ENCODE measurements at places on chromosomes 2 and 18.

DNA sequence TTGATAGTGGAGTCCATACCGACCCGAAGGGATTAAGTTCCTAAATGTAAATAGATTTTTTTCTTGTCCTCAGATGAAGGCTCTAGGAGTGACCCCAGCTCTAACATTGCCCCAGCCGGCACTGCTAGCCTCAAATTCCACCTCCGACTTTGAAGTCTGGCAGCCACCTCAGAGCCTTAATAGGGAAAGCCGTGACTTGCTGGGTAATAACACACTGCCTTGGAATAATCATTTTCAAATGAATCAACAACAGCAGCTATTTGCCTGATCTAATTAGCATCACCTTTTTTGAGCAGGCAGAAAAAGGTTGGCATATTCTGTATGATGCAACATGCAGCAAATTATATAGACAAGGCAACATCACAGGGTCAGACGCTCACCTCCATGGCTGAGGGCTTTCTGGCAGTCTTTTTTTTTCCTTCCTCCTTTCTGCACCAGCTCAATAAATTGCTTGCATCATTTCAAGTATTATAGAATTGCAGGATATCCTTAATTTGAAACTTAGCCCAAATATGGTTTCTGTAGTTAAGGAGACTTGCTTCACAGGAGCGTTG lies 276.5 kb upstream of the ATP5MC3 start:
- no peak for DNase-seq

DNA sequence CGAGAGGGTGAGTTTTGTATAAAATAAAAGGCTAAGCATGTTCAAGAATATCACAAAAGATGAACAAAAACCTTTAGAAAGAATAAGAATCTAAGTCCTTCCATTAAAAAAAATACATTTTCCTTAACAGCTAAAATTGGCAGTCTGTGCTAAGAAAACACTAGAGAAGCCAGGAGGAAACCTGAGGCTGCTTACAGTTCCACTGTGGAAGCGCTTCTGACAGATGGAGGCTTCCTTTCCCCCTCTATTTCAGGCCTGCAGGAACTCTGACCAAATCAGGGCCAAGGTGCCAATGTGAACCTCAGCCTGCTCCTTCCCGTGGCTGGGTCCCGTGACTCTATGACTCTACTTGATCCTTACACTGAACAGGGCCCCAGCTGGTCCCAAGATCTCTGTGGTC lies 108.1 kb upstream of the ARHGAP28 start:
- DNase-seq: no peak

DNA sequence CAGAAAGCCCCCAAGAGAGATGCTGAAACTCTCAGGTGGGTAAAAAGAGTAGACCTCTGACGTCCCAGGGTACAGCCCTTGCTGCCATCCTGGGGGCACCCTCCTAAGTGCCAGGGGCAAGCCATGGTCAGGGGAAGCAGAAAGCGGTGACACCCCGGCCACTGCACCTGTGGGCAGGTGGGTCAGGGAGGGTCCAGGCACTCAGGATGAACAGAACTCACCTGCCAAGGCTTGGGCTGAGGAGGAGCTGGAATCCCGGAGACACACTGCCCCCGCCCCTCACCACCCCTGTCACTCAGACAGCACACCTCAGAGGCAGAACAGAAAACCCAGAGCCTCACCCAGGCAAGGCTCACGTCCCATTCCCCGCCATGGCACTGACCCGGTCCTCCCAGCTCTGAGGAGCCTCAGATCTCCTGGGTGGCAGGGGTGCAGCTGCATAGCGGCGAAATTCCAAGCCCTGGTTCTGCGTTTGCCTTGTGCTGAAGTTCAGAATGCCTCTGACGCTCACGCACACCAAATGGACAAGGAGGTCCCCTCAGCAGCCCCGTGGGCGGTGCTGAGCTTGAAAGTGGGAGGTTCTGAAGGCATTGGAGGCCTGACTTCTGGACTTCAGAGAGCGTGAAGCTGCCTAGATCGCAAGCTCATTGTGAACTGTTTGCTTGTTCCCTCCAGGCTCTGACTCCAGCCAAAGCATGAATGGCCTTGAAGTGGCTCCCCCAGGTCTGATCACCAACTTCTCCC lies 4.3 kb downstream of the GPR17 start:
- DNase-seq: no peak

- no peak for DNase-seq
Observed at GRCh38 chr18:1751249-1751648, 820.1 kb downstream of the METTL4 start.

- no peak for DNase-seq
Observed at GRCh38 chr18:46237891-46238290, 133.7 kb downstream of the HAUS1 start.

DNA sequence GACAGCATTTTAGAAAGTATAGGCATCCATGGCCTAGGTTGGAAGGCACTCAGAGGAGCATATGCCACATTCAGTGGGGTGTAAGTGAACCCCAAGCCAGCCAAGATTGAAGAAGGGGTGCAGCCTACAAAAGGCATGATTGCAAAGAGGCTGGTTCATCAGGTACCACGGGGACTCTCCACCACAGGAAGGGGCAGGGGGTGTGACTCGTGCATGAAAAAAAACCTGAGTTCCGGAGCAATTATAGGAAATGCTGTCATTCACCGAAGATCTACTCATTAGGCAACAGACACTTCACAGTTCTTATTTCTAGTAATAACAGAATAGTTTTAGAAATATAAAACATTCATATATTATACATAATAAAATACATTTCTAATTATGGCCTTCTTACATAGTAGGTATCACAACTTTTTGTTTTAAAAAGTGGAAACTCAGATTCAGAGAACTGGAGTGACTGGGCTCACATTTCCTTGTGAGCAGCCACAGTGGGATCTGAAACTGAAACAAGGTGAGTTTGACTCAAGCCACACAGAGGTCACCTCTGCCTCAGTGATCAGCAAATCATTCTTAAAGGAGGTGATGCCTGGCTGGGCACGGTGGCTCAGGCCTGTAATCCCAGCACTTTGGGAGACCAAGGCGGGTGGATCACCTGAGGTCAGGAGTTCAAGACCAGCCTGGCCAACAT lies 188.4 kb upstream of the GYPC start:
- no peak for DNase-seq

- DNase-seq: peak; percentile 26
Observed at GRCh38 chr18:13218368-13218991, at the start of gene LDLRAD4. LDLRAD4 (plus strand) TSS chr18:13218760.

GRCh38 chr2:171512683-171513195 lies 9.5 kb upstream of the CYBRD1 start:
- no peak for DNase-seq

- no peak for DNase-seq
Observed at GRCh38 chr2:239832490-239833268, 192.5 kb downstream of the NDUFA10 start.

- no peak for DNase-seq
Observed at GRCh38 chr18:33630476-33630875, 52.5 kb downstream of the ASXL3 start.

DNA sequence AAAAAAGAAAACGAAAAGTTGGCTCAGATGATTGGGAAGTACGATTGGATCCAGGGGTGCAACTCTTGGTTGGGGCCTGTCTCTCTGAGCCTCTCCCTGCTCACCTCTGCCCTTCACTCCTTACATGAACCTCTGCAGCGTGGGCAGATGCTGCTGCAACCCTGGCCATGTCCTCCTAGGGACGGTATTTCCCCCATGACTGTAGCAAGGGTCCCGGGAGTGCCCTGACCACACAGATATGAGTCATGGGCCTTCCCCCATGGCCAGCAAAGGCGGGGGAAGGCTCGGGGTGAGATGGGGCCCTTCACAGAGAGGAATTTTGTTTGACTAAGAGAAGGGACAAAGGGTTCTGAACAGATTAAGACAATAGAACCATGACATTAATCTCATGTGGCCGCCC lies 129.0 kb downstream of the NCK2 start:
- DNase-seq: peak; percentile 64

GRCh38 chr2:101710471-101711318 lies 13.2 kb downstream of the MAP4K4 start:
- DNase-seq: no peak

- DNase-seq: no peak
Observed at GRCh38 chr18:56748698-56749268, 97.6 kb downstream of the WDR7 start.

- DNase-seq: no peak
Observed at GRCh38 chr2:155481141-155481540, 782.6 kb downstream of the KCNJ3 start.

DNA sequence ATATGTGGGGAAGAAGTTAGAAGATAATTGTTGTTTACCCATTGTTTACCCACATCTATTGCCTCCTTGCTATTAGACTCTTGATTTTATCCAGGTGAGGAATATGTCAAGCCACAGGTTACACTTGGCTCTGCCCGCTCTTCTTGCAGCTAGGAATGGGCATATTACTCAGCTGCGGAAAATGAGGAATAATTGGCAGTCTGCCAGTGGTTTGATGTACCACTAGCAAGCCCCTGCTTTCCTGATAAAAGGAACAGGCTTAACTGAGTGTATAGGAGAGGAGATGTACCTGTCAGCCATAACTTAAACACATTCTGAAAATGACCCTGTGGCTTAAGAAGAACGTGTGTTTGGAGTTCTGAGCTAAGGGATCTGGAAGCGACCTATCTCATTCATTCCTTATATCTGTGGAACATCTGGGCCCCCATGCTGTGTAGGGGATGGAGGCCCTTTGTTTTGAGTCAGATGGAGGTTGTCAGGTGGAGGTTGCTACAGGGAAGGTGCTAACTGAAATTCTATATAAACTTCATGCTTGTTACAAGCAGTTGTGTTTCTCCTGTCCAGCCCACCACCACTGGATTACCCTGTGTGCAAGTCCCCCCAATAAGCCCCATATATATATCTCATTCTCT lies 4.6 kb upstream of the FMNL2 start:
- no peak for DNase-seq

DNA sequence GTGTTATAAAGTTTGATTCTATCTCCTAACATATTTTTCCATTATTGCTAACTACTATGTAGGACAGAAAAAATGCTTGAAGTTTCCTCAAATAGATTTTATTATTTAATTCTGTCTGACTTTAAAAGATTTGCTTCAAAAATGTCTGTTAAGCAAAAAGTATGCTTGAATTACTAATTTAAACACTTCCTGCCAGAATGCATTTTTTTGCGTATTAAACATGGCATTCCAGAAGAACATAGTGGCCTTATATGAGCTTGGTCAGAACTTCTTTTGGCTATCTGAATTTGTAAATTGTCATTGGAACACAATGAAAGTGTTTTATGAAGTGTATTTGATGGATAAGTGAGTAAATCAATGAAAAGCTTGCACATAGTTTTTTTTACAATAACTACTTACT lies 37.8 kb downstream of the MBD5 start:
- DNase-seq: no peak

DNA sequence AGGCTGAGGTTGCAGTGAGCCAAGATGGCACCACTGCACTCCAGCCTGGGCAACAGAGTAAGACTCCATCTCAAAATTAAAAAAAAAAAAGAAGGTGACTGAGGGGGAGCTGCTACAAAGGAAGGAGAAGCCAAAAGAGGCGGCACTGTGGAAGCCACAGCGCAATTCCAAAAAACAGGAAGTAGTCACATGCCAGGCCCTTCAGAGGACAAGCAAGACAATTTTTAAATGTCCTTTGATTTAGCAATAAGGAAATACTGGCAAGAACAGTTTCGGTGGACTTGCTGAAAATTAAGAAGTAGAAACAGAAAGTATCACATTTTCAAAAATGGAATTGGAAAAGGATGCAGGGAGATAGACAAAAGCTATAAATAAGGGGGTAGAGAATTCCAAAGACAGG lies 122.8 kb downstream of the OSBPL1A start:
- DNase-seq: no peak

- no peak for DNase-seq
Observed at GRCh38 chr2:104818264-104818663, 35.7 kb upstream of the POU3F3 start.

- no peak for DNase-seq
Observed at GRCh38 chr2:66322506-66323260, 112.2 kb upstream of the MEIS1 start.

GRCh38 chr2:138671566-138671965 lies 108.6 kb downstream of the NXPH2 start:
- DNase-seq: no peak

DNA sequence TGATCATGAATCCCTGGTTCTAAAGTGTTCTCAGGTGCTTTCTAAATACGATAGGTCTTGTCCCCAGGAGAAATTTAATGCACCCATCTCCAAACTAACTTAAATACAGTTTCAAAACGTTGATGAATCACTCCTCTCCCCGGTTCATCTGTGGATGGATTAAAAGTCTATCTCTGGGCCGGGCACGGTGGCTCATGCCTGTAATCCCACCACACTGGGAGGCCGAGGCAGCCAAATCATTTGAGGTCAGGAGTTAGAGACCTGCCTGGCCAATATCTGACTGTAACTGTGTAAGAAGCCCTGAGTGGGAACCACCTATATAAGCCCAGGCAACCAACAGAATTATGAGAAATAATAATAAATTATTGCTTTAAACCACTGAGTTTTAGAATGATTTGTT lies 78.7 kb downstream of the LONRF2 start:
- DNase-seq: no peak

DNA sequence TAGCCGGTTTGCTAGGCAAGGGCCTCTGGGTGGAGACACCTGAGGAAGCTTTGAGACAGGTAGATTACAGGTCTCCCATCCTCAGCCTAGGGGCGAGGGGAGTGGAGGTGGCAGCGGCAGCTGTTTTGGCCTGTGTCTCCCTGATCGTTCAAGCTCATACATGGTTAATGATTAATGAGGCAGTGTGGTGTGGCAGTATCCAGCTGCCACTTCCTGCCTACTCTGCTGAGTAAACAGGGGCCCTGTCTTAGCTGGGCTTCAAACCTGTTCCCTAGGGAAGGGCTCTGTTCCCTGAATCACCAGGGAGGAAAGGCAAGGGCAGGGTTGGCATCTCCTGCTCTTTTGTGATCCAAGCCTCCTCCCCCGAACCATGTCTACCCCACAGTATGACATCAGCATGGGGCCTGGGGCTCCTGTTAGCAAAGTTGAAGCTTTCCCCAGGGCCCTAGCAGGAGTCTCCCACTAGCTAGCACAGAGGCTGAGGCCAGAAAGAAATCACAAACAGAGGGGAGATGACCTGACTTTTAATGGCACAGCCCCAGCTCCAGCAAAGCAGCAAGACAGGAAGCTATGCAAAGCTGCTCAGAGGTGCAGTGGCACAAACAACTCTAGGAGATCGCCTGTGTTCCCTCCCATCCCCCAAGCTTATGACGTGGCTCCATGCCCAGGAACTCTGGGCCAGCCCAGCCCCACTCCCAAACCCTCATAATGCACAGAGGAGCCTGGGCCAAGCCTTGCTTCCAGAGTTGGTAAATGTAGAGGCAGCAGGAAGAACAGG lies 3.7 kb upstream of the TUBA4B start:
- no peak for DNase-seq

- DNase-seq: no peak
Observed at GRCh38 chr2:236608188-236608525, 38.5 kb downstream of the ACKR3 start.

DNA sequence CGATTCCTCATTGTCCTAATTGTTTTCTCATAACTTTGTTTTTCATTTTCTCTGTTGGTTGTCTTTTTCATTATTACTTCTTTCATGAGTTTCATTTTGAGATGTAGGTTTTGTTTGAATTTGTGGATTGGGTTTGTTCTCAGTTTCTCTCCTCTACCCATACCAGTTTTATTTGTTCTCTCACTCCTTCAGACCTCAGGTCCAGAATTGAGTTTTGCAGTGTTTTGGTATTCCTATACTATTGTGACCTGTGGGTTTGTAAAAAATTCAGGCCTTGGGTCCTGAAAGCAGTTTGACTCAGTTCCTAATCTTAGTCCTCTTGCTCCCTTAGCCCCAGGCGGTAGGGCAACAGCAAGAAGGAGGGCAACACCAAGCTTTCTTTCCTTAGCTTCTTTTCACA lies 28.3 kb upstream of the UBE2E3 start:
- no peak for DNase-seq

- no peak for DNase-seq
Observed at GRCh38 chr18:50099725-50100407, 95.1 kb downstream of the MYO5B start.

All from stimulated activated CD4-positive, alpha-beta T cell treated with anti-CD3 and anti-CD28 coated beads, Interleukin-1b, Interleukin-23, amount 100 ng/mL, for 24 hours (primary cell).